LHCN-M2 (cell line): ENCODE measurements at places on chromosomes 4 and X.

DNA sequence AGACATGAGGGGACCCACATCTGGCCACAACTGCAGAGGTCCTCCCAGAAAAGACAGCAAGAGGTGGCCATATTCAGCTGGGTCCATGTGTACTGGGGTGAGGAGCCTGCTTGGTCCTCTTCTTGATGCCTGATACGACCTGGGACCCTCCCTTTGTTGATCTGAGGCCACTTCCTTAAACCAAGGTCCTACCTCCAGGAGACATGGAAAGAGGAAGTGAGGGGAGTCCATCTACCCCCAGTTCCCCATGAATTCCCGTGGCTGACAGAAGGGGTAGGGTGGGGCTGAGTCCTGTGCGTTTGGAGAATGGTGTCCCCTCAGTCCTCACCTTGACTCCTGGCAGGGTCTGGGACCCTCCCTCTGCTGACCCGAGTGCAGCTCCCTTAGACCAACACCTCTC lies 2.1 kb downstream of the MAGEA10 start:
- DNase-seq: no peak

- peak; percentile 61 for DNase-seq
Observed at GRCh38 chr4:56804551-56804950, 16.9 kb downstream of the SPINK2 start.

- DNase-seq: no peak
Observed at GRCh38 chr4:189032606-189033338, 893.5 kb downstream of the TRIML1 start.

GRCh38 chr4:9898596-9899305 lies 117.3 kb downstream of the DRD5 start:
- DNase-seq: peak; percentile 0

DNA sequence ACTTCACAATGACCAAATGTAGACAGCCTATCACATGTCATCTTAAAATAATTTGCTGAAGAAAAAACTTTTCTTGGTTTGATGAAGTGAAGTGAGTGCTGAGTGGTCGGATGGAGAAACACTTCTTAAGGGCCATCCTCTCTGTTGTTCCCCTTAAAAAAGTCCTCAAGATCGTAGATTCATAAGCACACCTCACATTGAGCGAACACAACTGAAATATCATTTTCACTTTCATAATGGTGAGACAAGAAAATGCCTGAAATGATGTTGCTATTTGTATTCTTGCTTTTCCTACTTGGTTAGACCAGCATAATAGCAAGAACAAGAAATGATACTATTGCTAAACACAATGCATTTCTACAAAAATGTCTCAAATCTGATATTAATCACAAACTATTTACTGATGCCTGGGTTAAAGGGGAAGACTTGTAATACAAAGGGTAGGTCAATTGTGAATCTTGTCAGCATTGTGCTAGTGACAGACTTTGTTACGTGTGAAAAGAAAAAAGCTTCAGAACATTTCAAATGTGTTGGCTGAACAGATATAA lies 305.6 kb upstream of the NR3C2 start:
- no peak for DNase-seq

DNA sequence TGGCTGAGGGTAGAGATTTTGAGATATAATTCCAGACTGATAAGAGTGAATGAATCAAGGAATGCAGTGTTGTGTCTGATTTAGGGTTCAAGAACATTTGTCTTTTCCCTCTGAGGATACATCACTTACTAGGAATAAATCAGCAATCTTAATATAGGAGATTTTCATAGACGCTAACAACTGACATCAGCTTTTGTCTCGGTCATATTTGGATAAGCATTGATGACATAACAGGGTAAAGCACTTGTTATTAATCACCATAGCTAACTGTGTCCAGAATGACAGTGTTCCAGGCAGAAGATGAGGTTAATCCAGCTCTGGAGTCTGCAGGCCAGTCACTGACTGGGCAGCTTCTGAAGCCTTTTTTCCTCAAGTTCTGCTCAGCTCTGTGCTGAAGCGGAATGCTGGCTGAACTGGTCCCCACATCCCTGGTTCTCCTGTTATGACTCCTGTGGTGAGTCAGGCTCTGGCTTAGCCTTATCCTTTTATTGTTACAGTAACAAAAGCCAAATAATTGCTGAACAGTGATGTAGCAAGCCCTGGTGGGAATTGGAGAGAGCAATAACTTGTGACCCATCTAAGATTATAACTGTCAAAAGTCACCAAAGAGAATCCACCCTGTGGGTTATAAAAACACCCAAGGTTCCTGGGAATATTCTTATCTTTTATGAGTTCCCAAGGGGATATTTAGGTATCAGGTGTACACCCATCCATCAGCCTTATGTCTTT lies 41.8 kb downstream of the FNIP2 start:
- DNase-seq: peak; percentile 97

GRCh38 chr4:59597536-59598329 lies 1602.4 kb upstream of the ADGRL3 start:
- DNase-seq: no peak

- peak; percentile 56 for DNase-seq
Observed at GRCh38 chr4:69828828-69829227, 31.1 kb downstream of the SULT1E1 start.

- peak; percentile 76 for DNase-seq
Observed at GRCh38 chr4:14726877-14727361, 275.4 kb upstream of the CPEB2 start.

GRCh38 chr4:121229993-121230392 lies 65.9 kb upstream of the TNIP3 start:
- DNase-seq: no peak

GRCh38 chr4:117893207-117893606 lies 141.1 kb upstream of the NDST3 start:
- no peak for DNase-seq

DNA sequence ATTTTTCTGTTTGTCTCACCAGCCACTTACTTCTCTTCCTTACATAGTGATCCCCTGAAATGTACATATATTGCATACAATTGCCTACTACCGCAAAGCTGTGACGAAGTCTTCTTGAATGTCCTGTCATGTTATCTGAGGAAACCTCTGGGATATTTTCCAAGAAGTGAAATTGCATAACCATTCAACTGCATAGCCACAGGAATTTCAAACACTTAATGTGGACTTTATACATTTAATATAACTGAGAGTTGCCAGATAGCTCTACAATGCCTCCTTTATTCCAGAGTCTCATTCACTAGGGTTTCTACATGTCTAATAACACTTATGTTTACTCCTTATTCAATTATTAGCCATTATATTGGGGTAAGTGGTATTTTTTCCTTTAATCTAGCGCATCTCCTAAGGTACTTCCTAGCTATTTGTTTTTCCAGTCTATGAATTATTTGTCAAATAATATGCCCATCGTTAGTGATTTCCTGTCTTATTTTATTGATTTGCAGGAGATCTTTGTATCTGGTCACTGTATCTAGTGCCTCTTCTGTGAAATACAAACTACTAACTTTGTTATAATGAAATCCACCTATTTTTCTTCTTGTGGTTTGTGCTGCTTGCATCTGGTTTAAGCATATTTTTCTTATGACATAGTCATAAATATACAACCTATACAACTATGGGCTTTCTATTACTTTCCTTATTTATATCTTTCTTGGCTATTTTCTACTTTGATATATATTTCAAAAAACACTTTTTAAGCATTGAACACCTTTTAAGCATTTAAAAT lies 69.2 kb upstream of the GRID2 start:
- DNase-seq: peak; percentile 94

DNA sequence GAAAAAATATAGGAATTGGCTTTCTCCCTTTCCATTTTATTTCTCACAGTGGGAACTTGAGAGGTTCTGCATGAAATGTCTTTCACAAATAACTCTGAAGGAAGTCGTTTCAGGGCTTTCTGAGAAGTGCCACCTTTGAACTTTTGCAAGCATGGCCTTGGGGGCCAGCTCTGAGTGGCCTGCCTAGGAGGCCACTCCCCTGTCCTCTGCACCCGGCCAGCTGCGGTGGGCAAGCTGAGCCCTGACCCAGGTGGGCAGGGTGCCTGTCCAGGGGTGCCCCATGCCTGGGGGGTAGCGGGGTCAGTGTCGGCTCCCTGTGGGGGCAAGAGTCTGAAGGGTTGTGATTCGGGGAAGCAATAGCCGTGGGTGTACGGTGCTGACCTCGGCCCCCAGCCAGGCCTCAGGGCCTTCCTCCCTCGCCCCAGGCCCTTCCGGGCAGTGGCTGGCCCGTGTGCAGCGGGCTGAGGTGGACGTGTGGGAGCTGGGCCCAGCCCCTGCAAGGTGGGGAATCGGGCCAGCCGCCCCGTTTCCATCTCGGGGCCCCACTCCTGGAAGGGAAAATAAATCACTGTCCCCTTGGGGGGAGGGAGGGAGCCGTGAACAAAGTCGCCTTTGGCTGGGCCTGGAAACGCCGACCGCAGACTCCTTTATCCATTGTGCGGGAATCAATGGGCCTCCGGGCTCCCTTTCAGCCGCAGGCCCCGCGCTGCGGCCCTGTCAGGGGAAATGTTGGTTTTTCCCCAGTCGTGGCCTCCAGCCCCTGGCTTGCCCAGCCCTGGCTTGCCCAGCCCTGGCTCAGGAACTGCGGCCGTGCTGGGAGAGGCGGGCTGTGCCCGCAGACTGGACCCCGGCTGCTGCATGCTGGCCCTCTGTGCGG lies 3.1 kb downstream of the FGFRL1 start:
- DNase-seq: no peak

DNA sequence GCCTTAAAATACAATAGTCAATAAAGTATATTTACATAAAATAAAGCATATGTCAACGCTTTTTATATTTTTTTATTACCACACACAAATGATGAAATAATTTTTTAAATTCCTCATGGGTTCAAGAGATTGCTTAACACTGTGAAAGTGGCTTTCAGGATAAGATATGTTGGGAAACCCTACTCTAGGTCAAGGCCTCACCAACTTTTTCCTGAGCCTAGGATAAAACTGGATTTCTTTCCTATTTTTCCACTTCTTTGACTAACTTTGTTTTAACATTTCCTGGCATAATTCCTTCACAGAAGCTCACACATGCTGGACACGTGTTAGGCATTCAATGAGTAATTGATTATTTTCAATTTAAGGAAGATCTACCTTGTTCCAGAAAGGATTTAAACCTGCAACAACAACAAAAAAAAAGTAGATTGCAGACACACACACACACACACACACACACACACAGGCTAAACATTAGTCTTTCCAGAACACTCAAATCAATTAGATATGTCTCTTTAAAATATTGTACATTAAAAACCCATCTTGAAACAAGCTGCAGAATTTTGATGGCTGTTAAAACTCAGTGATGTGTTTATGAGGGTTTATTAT lies 9.1 kb downstream of the KLB start:
- no peak for DNase-seq

GRCh38 chrX:58025979-58026378 lies 115.7 kb upstream of the ZXDA start:
- peak; percentile 3 for DNase-seq

GRCh38 chr4:153221783-153222706 lies 17.8 kb downstream of the TRIM2 start:
- DNase-seq: peak; percentile 61

- no peak for DNase-seq
Observed at GRCh38 chrX:129723511-129723910, 15.3 kb upstream of the XPNPEP2 start.

- DNase-seq: no peak
Observed at GRCh38 chrX:9851890-9852289, 65.7 kb downstream of the SHROOM2 start.

GRCh38 chr4:150366487-150366999 lies 215.4 kb upstream of the MAB21L2 start:
- no peak for DNase-seq

DNA sequence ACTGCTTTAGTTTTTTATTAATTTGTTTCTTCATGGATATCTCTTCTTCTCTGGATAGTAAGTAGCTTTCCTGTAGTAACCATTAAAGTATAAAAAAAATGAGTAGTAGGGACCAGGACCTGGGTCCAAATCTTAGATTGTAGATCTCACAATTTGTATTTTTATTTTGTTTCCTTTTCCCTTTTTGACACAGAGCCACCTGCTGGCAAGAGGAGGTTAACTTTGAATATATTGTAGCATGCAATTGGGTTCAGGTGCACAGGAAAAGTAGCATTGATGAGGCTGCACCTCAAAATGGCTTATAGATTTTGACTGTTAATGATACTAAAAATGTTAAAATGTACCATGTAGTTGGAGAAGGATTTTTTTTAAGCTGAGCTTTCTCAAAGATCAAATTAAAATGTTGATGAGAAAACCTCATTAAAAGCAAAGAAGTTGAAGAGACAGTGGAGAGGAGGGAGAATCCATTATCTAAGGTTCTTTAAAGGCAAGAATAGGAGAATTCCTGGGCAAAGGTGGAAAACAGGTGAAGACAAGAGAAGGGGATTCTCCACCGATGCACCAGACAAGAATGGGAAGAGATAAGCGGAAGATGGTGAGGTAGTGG lies 48.3 kb upstream of the HPGDS start:
- DNase-seq: peak; percentile 29

GRCh38 chr4:41537292-41537890 lies 566 bp upstream of the LIMCH1 start:
- peak; percentile 21 for DNase-seq

DNA sequence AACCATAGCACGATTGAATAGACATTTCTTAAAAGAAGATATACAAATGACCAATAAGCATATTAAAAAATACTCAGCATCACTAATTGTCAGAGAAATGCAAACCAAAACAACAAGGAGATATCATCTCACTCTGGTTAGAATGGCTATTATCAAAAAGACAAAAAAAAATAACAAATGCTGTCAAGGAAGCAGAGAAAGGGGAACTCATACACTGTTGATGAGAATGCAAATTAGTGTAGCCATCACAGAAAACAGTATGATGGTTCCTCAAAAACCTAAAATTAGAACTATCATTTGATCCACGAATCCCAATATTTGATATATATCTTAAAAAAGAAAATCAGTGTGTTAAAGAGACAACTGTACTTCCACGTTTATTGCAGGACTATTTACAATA lies 71.7 kb upstream of the BANK1 start:
- DNase-seq: no peak

GRCh38 chr4:162871990-162872389 lies 294.7 kb downstream of the NAF1 start:
- no peak for DNase-seq

GRCh38 chr4:27082776-27083175 lies 222.1 kb downstream of the STIM2 start:
- no peak for DNase-seq

DNA sequence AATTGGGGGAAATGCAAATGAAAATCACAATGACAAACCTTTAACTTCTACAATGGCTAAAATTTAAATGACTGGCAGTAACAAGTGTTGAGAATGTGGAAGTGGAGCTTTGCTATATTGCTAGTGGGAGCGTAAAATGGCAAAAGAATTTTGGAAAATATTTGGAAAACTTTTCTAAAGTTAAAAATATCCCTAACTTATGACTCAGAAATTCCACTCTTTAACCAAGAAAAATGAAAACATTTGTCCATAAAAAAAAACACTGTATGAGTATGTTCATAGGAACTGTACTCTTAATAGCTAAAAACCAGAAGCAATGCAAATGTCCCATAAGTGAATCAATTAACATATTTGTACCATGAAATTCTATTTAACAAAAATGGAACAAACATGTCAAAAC lies 3.6 kb downstream of the TBCK start:
- peak; percentile 76 for DNase-seq

GRCh38 chr4:623914-624566 lies 1.3 kb upstream of the PDE6B start:
- DNase-seq: no peak
